Muscle of leg (tissue), 16 donors: ENCODE measurements at places on chromosomes 6 and 20. TPM values are rescaled to one million over a fixed set of nuclear protein-coding genes. Genes with fewer than 3 reads are reported as not detected.

GRCh38 chr20:51469046-51469445, 73.5 kb downstream of the NFATC2 start:
- H3K27ac ChIP-seq = no peak overlapping the region
- peaks cover 16% of the 10 kb centered on the region for H3K36me3 ChIP-seq
- H3K27me3 ChIP-seq = no peaks in the 10 kb centered on the region
- H3K4me3 ChIP-seq = no peak overlapping the region
- no peak for DNase-seq
- H3K4me1 ChIP-seq = peaks cover 20% of the 10 kb centered on the region

HLA-DOB gene
- total RNA-seq = 0.09 TPM

- DNase-seq = no peak
- H3K4me3 ChIP-seq = no peak overlapping the region
- no peak overlapping the region for H3K27ac ChIP-seq
- no peaks in the 10 kb centered on the region for H3K4me1 ChIP-seq
- no peaks in the 10 kb centered on the region for H3K27me3 ChIP-seq
Observed at GRCh38 chr6:72464246-72464645, 157.6 kb upstream of the KCNQ5 start.

- no peaks in the 10 kb centered on the region for H3K36me3 ChIP-seq
- no peak overlapping the region for H3K27ac ChIP-seq
- no peaks in the 10 kb centered on the region for H3K27me3 ChIP-seq
- no peak for DNase-seq
- no peaks in the 10 kb centered on the region for H3K4me1 ChIP-seq
Observed at GRCh38 chr20:3970016-3970415, 45.3 kb downstream of the RNF24 start.

GRCh38 chr6:143976806-143977349, 31.2 kb downstream of the PLAGL1 start:
- H3K27me3 ChIP-seq = no peaks in the 10 kb centered on the region
- no peak overlapping the region for H3K27ac ChIP-seq
- peaks cover 5% of the 10 kb centered on the region for H3K36me3 ChIP-seq
- no peak for DNase-seq
- no peak overlapping the region for H3K4me3 ChIP-seq

KLHDC3 gene
- total RNA-seq = 211 TPM

DNA sequence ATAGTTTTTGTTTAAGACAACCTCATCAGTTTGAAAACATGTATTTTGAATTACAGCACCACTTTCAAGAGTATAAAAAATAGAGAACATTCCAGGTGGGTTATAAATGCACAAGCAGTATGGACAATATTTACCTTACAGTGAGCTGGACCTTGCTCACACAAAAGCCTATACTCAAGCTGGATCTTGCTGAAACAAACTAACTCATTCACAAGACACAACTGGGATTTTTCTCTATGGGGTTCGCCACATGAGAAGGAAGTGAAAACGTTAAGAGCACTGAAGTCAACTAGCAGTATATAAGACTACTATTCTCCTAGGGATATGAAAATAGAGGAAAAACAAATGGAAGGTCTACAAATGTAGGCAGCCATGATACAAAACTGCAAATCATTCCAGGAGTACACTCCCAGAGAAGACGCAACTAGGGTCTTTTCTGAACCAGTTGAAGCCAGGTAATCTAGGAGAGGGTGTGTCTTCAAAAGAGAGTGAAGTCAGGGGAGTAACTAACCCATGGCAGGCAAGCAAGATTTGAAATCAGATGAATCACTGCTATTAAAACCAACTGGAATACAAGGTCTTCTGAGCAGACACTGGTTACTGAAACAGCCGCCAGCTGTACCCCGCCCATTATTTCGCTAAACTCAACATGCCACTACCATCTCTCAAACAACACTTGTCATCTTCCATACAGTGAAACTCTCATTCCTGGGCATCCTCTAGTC, 26.5 kb downstream of the STAU1 start:
- no peak overlapping the region for H3K4me3 ChIP-seq
- H3K27ac ChIP-seq = no peak overlapping the region
- no peaks in the 10 kb centered on the region for H3K27me3 ChIP-seq
- no peak for DNase-seq
